ENCODE measurements at places on chromosomes 16 and 17.
A peak's percentile ranks its signal among the peaks of the same experiment; 100 is the strongest.

GRCh38 chr17:6269478-6269877, 165.4 kb downstream of the AIPL1 start:
- DNase-seq, result peak; percentile 12

GRCh38 chr17:49603720-49604119, 28.0 kb downstream of the NXPH3 start:
- DNase-seq, result no peak

- DNase-seq, result no peak
Observed at GRCh38 chr17:5678171-5678570, 93.9 kb upstream of the NLRP1 start.

DNA sequence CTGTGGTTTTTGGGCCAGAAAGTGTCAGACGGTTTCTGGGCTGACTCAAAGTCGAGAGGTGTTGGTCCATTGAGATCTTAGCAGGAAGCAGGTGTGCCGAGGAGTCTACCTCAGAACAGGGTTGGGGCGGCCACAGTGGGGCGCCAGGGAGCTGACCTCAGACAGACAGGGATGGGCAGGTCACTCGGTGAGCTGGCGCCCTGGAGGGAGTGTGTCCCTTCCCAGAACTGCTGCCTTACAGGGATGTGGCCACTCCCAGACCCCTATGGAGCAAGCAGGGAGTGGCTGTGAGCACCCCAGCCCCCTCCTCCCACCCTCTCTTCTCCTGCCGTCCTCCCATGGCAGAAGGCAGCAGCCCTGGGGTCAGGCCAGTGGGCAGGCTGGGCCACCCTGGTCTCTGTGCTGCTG, 14.0 kb upstream of the DPEP1 start:
- DNase-seq, result no peak

DNA sequence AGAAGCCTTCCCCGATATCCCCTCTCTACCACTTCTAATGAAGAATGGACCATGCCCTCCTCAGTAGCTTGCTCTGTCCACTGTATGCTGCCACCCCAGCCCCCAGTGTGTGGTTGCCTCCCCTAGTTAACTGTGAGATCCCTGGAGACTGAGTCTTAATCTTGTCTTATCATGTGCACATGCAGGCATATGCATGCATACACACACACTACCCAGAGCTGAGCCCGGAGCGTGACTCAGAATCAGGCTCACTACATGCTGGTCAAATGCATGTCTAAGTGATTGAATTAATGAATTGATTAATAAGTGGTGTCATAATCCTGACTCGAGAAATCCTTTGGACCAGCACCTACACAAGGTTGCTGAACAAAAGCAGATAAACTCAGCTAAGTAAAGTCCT, 99.4 kb downstream of the CCT6B start:
- no peak for DNase-seq

DNA sequence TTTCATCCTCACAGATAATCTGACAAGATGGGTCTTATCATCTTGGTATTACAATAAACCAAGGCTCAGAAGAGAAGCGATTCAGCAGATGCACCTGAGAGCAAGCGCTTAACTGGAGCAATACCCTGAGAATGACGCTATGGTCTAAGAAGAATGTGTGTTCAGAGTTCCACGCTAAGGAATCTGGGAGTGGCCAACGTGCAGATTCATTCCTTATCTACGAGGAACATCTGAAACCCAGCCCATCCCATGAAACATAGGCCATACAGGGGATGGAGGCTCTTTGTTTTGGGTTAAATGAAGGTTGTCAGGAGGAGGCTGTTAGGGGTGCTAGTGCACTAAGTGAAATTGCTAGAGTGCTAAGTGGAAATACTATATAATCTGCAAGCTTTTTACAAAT, 28.5 kb upstream of the KDM8 start:
- DNase-seq, result peak; percentile 58

DNA sequence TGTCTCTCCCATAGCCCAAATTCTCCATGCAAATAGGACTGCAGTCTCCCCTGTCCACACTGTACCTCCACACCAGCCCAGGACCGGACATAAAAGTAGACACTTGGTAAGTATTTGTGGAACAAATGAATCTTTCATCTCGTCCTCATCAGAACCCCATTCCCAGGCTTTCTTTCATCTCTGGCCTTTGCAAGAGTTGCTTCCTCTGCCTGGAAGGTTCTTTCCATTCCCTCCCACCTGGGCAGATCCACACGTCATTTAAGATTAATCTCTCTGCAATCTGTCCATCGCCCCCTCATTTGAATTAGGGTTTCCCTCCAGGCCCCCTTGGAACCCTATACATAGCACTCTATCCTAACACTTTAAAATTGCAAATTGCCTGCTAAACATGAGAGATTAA, 3.9 kb upstream of the NXPH3 start:
- DNase-seq, result no peak

GRCh38 chr17:77675816-77676215, 282.7 kb upstream of the TNRC6C start:
- no peak for DNase-seq

GRCh38 chr17:61656721-61657217, 65.8 kb upstream of the NACA2 start:
- no peak for DNase-seq

- DNase-seq, result peak; percentile 55
Observed at GRCh38 chr17:47879028-47879585, 16.9 kb upstream of the SP2 start.

GRCh38 chr17:12127177-12127576, 106.5 kb downstream of the MAP2K4 start:
- no peak for DNase-seq

DNA sequence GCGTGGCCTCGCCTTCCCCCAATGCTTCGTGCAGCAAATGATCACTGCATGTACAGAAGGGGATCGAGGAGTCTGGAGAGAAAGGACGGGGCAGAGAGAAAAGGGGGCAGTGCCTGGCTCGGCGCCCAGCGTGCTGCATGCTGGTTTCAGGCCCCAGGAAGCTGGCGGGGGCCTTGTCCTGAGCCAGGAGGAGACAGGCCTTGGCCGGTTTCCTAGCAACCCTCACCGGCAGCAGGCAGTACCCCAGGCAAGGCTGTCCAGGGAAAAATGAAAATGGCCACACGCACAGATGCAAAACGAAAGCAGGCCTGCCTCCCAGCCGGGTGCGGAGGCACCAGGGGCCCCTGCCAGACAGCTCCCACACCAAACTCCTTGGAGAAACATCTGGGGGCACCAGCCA, 126.3 kb downstream of the ZFHX3 start:
- DNase-seq, result peak; percentile 69

DNA sequence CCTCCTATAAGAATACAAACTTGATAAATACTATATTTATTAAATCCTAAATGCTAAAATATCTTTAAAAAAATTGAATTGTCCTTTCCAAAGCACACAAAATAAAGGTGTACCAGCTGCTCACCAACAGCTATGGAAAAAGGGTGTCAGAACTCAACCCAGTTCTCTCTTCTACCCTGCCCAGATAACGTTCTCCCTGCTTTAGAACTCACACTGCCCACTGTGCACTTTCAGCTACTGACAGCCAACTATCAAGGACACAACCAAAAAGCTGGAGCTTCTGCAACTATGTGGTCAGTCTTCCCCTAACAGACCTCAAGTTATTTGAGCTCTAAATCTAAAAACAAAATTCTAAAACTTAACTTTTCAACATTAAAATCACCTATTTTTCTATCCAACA, 13.7 kb downstream of the AP1G1 start:
- DNase-seq, result no peak

GRCh38 chr16:84616515-84616914, 1.4 kb downstream of the COTL1 start:
- DNase-seq, result peak; percentile 26

- no peak for DNase-seq
Observed at GRCh38 chr16:48817032-48817431, 207.1 kb upstream of the N4BP1 start.

DNA sequence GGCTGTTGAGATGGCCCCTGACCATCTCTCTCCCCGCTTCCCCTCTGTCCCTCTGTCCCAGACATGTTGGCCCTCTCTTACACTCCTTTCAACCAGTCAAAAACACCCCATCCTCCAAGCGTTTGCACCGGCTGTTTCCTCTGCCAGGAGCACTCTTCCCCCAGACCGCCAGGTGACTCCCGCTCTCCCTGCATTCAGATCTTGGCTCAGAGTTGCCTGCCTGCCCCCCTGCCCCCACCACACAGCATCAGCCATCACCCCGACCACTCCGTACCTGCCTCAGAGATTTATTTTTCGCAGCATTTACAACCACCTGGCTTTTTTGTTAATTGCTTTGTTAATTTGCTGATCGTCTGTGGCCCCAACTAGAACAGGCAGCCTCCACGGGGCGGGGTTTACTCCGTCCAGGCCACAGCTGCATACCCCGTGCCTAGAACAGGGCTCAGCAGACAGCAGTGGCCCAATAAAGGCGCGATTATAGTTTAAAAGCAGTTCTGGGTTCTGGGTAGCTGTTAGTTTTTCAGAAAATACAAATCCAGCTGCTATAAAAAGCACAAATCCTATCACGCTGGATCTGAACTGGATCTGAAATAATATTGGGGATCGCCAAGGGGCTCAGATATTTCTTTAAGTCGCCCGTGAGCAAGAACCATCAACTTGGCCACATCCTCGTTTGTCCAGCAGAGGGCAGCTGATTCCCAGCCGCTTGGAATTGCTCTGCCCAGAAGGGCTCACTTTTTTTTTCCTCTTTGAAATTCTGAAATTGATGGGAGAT, 173.6 kb downstream of the IRF8 start:
- peak; percentile 51 for DNase-seq

Measured in fibroblast of skin of back (primary cell).